H54 (cell line): ENCODE measurements at places on chromosomes 2 and 18.
A peak's percentile ranks its signal among the peaks of the same experiment; 100 is the strongest.

GRCh38 chr2:222952204-222952603 lies 91.4 kb downstream of the ACSL3 start:
- DNase-seq = no peak

DNA sequence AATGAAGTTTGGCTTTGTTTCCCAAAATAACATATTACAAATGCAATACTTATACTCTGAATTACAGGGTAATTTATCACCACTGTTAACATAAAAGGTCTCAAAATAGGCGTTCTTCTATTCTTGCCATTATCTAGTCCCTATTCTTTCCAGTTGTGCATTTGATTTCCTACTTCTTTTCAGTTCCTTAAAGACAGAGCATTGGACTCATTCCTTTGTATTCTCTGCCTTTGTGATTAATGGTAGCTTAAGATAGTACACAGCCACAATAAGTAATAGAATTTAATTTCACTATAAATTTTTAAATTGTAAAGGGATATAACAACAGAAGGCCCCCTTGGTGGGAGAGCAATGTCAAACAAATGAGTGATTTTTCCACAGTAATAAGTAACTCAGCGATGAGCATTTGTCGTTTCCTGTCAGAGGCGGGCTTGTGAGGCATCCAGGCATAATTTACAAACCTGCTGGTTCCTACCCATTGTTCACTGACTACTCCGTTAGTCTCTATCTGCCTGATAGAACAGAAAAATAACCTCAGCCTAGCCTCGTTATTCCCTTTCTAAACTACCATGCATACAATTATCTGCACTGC lies 456.6 kb upstream of the REG3G start:
- no peak for DNase-seq

DNA sequence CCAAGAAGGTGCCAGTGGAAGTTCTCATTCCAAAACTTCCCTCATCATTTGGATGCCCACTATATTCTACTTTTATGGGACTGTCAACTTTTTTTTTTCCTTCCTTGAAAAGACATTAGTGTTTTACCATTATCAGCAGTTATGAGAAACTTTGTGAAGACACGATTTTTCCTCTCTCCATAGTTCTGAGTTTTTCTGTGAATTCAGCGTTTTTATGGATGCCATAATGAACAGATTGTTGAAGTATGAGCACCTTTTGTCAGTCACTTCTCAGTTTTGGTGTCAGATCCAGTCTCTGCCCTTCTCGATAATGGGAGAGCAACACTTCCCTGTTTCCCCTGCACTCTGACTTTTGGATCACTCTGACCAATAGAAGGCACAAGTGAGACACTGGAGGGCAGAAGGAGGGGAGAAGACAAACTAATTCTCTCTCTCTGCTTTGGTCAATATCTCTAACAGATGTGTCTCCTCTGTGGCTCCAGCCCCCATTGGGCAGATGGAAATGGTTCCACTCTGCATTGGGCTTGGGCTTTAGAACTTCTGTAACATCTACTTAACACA lies 53.5 kb upstream of the FN1 start:
- no peak for DNase-seq

DNA sequence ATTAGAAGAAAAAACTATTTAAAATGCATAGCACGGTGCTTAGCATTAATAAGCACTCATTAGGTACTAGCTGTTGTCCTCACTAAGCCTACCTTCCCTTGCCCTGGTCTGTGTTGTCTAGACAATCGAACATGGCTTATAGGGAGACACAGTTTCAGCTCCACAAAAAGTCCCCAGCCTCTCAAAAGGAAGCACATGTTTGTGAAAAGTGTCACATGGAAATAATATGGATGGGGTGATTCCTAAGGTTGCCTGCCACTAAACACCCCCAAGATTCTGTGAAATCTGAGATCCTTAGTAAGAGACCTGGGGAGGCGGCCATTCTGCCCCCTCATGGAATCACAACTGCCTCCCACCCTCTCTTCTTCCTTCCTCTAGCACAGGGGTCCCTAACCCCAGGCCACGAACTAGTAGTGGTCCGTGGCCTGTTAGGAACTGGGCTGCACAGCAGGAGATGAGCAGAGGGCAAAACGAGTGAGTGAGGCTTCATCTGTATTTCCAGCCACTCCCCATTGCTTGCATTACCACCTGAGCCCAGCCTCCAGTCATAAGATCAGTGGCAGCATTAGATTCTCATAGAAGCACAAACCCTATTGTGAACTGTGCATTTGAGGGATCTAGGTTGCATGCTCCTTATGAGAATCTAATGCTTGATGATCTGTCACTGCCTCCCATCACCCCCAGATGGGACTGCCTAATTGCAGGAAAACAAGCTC lies 59.6 kb upstream of the NDUFV2 start:
- DNase-seq = no peak

DNA sequence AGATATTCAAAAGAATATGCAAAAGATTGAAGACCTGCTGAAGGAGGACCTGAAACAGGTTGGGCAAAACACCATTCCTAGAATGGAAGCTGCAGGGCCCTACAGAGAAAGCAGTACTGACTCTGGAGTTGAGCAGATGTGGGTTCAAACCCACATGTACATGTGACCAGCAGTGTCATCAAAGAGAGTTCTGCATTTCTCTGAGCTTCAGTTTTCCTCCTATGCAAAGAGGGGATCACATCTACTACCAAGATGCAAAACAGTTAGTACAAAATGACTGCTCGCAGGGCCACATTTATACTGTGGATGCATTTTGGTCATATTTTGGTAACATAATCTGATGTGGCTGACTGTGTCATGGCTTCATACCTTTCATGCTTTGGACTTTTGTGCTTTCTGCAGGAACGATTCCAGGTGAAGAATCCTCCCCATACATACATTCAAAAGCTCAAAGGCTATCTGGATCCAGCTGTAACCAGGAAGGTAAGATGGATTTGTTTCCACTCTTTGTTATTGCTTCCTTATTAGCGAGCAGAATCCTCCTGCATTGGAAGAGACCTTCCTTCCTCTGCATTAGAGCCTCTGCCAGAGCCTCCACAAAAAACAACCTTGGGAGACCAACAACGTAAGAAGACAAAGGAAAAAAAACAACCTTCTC lies 174.8 kb downstream of the PRPF40A start:
- DNase-seq = no peak

DNA sequence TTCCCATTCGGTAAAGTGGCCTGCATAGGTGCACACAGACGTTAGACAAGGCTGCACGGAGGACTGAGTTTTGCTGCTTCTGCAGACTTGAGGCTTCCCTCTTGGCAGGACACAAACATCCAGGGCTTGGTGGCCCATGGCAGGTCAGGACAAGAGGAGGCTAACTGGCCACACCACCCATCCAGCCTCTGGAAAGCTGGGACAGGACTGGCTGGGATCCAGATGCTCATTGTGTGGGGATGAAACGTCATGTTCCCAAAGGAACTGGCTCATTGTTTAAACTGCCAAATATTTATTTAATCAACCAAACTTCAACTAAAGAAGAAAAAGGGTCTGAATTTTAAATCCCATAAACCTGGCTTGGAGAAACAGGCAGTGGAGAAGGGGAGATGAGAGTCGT lies 239.1 kb upstream of the EPAS1 start:
- no peak for DNase-seq

- no peak for DNase-seq
Observed at GRCh38 chr2:132584976-132585817, 84.8 kb downstream of the LYPD1 start.

- no peak for DNase-seq
Observed at GRCh38 chr2:63821396-63821795, 20.3 kb upstream of the UGP2 start.

DNA sequence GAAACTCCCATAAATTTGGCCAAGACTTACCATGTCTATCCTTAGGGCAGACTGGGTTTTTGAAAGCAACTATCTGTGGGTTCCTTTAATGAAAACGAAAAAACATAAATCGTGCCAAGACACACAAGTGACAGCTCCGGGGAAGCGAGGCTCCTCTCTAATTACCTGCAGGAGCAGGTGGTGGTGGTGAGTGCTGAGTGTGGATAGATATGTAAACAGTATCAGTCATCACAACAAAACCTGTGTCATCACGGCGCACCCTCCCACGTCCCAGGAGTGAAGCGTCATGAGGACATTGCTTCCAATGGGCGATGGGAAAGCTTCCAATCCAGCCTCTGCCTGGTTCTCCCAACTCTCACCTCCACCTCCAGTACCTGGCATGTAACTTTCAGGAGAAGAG lies 31.3 kb downstream of the ACKR3 start:
- DNase-seq = no peak

- DNase-seq = no peak
Observed at GRCh38 chr2:1940679-1941078, 196.4 kb upstream of the PXDN start.

DNA sequence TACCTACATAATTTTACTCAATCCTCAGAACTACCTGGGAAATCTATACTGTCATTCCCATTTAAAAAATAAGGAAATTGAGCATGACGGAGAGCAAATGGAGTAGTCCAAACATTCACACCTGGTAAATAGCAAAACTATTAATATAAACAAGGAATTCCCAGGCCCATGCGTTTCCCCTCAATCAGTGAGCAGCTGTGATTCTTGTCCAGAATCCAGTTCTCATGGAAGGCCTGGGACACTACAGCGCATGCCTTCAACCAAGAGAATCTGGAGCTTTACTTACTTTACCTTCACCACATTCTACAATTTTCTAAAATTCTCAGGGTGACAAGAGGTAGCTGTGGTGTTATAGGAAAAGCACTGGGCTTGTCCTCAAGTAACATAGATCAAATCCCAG lies 259.0 kb downstream of the LRATD1 start:
- DNase-seq = no peak

GRCh38 chr2:3465844-3466481 lies 53.4 kb downstream of the ADI1 start:
- DNase-seq = peak; percentile 76

DNA sequence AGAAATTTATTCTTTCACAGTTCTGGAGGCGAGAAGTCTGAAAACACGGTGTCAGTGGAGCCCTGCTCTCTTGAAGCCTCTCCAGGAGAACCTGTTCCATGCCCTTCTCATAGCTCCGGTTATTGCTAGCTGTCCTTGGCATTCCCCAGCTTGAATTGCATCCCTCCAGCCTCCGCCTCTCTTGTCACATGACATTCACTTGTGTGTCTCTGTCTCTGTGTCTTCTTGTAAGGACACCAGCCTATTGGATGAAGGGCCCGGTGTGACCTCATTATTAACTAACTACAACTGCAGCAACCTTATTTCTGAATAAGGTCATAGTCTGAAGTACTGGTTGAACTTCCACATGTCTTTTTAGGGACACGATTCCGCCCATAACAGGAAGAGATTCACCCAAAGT lies 4.5 kb upstream of the PRSS56 start:
- no peak for DNase-seq

DNA sequence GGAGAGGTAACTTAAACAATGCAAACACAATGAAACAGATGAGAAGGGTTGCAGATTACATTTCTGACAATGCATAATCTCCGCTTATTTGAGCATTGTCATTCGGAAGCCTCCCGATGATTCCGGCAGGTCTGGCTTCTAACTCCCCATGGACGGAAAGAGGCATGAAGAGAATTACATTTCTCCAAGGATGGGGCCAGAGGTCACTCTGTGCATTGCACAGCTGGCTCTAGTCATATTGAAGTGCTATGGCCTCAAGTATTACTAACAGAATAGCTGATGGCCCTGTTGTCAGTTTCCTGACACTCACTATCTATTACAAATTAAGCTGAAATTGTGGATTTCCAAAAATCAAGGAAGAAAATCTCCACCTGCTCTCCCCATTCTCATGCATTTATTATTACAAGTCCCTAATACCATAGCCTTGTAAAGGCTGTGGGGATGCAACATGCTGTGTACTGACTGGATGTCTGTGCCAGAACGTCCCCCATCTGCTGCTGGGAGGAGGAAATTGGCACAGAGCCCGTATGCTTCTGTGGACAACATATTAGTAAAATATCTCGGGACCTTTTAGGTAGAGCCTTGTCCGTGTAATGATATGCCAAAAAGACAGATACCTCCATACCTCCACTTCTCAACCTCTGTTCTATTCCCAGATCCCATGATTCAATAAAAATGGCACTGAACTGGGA lies 168.1 kb downstream of the SETBP1 start:
- no peak for DNase-seq

GRCh38 chr2:69099541-69099940 lies 86.6 kb downstream of the ANTXR1 start:
- no peak for DNase-seq

GRCh38 chr2:76556018-76556417 lies 845.3 kb upstream of the GCFC2 start:
- no peak for DNase-seq

DNA sequence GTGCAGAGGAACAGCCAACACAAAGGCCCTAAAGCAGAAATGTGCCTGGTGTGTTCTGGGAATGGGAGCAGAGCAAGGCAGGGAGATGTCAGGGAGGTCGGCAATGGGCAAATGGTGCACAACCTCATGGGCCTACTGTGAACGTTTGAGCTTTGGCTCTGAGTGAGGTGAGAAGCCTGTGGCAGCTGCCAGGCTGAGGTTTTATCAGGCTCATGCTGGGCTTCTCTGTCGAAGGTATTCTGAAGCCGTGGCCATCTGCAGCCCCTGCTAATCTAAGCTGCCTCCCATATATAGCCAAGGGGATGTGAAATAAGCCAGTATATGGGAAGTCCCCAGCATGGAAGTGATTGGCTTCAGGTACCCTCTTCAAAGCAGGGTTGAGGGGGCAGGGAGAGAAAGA lies 193.3 kb downstream of the SLC4A3 start:
- DNase-seq = no peak

GRCh38 chr18:50006470-50007046 lies 188.4 kb downstream of the MYO5B start:
- DNase-seq = no peak

DNA sequence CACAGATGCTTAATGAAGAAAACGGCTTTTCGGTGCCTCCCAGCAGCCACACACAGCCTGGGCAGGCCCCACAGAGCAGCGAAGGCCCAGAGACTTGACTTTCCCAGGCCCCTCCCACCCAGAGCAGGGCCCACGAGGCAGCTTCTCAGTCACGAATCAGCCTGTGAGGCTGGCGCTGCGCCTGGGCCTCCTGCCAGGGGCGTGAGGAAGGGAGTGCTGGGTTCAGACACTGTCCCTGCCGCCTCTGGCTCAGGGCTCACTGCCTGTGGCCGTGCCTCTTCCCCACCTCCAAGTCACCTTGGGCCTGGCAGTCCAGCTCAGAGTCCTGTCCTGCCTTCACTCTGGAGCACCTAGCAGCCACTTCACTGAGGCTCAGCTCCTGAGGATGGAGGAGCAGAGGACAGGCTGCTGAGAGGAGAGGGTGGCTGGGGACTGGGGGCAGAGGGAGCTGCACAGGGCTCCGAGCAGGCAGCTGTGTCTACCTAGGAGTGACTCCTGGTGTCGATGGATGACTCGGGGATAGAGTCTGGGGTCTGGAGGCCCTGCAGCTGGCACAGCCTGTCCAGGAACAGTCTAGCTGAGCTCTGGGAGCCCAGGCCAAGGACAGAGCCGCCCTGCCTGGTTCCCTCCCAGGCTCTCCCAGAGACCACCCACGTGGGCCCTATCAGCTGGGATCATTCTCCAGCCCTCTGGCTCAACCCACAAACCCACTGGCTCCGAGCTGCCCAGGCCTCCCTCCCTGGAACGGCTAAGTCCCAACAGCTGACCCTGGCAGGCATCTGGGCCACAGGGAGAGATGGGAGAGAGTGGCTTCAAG lies 36.4 kb upstream of the FOSL2 start:
- DNase-seq = peak; percentile 61
